ENCODE measurements at places on chromosomes 12 and 14. TPM values are rescaled to one million over a fixed set of nuclear protein-coding genes. Genes with fewer than 3 reads are reported as not detected.

GRCh38 chr12:50215033-50215432 lies 47.9 kb upstream of the CERS5 start:
- H3K27ac ChIP-seq = peak overlapping the region; percentile 74
- H3K36me3 ChIP-seq = no peaks in the 10 kb centered on the region
- no peak for DNase-seq
- peaks cover 47% of the 10 kb centered on the region for H3K4me1 ChIP-seq
- H3K4me3 ChIP-seq = peak overlapping the region; percentile 29

DNA sequence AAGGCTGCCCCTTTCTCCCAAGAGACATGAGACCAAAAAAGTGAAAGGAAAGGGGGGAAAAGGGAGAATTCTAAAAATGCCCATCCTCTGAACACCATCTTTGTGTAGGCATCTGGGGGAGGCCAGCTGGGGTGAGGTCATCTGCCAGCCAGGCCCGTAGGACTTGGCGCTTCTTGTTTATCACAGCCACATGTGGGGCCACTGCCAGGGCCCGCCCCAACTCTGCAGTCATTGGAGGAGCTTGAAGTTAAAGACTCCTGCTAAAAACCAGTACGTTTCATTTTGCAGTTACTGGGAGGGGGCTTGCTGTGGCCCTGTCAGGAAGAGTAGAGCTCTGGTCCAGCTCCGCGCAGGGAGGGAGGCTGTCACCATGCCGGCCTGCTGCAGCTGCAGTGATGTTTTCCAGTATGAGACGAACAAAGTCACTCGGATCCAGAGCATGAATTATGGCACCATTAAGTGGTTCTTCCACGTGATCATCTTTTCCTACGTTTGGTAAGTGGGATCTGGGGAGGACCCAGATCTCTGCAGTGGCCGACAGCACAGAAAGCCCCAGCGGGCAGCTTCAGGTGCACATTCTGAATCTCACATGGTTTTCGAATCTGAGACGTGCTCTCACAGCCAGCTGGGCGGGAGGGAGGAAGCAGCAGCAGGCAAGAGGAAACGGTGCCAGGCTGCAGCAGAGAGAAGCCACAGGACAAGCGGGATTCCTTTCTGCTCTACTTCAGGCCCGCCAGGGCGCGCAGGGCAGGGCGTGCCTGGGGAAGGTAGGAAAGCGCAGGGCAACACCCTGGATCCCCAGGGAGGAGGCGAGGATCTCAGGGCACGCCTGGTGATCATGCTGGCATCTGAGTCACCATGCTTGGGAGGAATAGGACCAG lies at the start of gene P2RX7:
P2RX7 (plus strand) TSS at position 276 of the 881 bp plus-strand sequence; CDS start at position 371, 95 bp downstream.
- H3K36me3 ChIP-seq = no peaks in the 10 kb centered on the region
- H3K27ac ChIP-seq = no peak within 1 kb of the TSS
- H3K4me1 ChIP-seq = no peaks in the 10 kb centered on the region
- no peak for DNase-seq
- peak within 1 kb of the TSS; percentile 34 for H3K4me3 ChIP-seq

GRCh38 chr12:93783832-93784231 lies 106.7 kb downstream of the CRADD start:
- no peaks in the 10 kb centered on the region for H3K36me3 ChIP-seq
- H3K27ac ChIP-seq = peak overlapping the region; percentile 93
- no peak overlapping the region for H3K4me3 ChIP-seq
- no peaks in the 10 kb centered on the region for H3K27me3 ChIP-seq
- no peak for DNase-seq

- no peaks in the 10 kb centered on the region for H3K36me3 ChIP-seq
- H3K4me3 ChIP-seq = no peak overlapping the region
- DNase-seq = no peak
- H3K27ac ChIP-seq = peak overlapping the region; percentile 79
- H3K4me1 ChIP-seq = peaks cover 26% of the 10 kb centered on the region
Observed at GRCh38 chr14:90512329-90512991, 115.6 kb downstream of the CALM1 start.

GRCh38 chr12:127271776-127272175 lies 995.2 kb upstream of the TMEM132C start:
- H3K27me3 ChIP-seq = no peaks in the 10 kb centered on the region
- no peak overlapping the region for H3K4me3 ChIP-seq
- no peak overlapping the region for H3K27ac ChIP-seq
- DNase-seq = no peak
- no peaks in the 10 kb centered on the region for H3K36me3 ChIP-seq

DNA sequence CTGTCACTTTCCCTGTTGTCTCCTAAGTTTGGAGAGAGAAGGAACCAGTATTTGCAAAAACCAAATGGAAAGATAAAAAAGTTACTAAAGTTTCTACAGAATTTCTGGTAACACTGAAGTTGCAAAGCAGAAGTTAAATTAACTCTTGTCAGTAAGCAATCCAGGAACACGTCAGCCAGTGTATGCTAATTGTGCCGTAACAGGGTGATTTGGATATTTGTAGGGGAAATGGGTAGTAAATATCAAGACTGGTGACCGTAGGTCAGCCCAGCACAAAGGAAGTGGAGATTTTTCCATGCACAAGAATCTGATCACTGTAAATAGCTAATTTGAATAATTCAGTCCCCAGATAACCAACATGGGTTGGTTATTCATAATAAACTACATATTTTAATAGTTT lies 2.3 kb downstream of the CDKN1B start:
- H3K4me3 ChIP-seq = peak overlapping the region; percentile 93
- no peak for DNase-seq
- peaks cover 11% of the 10 kb centered on the region for H3K36me3 ChIP-seq
- peaks cover 36% of the 10 kb centered on the region for H3K4me1 ChIP-seq
- no peaks in the 10 kb centered on the region for H3K27me3 ChIP-seq

DNA sequence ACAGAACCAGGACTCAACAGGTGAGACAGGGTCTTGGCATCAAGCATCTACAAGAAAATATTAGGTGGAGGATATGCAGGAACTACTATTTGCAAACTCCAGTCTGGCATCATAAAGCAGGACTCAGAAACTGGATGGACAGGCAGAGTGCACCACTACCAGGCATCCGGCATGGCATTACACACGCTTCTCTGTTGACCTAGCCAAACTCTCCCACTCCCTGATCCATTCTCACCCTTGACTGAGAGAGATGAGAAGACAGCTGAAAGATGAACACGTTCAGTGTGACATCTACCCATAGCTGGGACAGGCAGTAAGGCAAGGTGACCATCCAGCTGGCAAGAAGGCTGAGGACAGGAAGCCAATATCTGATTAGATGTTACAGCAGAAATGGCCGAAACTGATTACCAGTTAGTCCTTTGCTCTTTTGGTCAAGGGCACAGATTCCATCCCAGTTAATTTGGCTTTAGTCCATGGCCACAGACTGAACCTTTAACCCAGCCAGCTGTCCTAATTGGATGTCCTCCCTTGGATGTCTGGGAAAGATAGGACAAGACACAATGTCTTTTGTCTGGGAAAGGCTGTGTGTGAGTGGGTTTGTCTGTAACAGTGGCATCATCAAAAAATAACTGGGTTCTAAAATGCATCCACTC lies 71.6 kb downstream of the BBS10 start:
- no peaks in the 10 kb centered on the region for H3K4me1 ChIP-seq
- no peak overlapping the region for H3K27ac ChIP-seq
- no peak overlapping the region for H3K4me3 ChIP-seq
- DNase-seq = no peak
- H3K36me3 ChIP-seq = no peaks in the 10 kb centered on the region

- peak overlapping the region; percentile 92 for H3K27ac ChIP-seq
- H3K4me1 ChIP-seq = peaks cover 62% of the 10 kb centered on the region
- no peaks in the 10 kb centered on the region for H3K27me3 ChIP-seq
- H3K4me3 ChIP-seq = peak overlapping the region; percentile 3
Observed at GRCh38 chr12:116525418-116526001, 33.7 kb upstream of the MAP1LC3B2 start.

DNA sequence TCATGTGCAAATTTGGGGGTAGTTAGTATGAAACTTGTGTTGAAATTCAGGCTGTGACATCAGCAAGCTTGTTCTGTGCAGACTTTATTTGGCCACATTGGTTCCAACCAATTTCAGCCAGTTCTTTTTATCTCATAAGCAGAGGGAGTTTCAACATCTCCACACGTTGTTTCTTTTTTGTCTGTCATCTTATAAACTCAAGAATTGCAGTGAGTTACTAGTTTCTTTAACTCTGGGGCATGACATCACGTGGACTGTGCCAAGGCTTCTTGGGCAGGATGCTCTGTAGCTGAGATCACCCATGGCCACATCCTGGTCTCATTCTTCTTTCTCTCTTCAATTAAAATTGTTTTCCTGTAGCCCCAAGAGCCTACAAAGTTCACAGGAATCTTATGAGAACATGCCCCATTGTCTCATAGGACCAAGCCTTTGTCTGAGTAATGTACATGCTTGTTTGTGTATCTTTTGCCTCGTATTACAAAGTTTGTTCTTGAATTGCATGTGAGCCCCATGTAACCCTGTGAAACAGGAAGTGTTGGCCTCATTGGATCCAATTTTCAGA lies 982.0 kb upstream of the TMEM132C start:
- H3K36me3 ChIP-seq = no peaks in the 10 kb centered on the region
- H3K4me1 ChIP-seq = no peaks in the 10 kb centered on the region
- DNase-seq = no peak
- no peak overlapping the region for H3K27ac ChIP-seq

DNA sequence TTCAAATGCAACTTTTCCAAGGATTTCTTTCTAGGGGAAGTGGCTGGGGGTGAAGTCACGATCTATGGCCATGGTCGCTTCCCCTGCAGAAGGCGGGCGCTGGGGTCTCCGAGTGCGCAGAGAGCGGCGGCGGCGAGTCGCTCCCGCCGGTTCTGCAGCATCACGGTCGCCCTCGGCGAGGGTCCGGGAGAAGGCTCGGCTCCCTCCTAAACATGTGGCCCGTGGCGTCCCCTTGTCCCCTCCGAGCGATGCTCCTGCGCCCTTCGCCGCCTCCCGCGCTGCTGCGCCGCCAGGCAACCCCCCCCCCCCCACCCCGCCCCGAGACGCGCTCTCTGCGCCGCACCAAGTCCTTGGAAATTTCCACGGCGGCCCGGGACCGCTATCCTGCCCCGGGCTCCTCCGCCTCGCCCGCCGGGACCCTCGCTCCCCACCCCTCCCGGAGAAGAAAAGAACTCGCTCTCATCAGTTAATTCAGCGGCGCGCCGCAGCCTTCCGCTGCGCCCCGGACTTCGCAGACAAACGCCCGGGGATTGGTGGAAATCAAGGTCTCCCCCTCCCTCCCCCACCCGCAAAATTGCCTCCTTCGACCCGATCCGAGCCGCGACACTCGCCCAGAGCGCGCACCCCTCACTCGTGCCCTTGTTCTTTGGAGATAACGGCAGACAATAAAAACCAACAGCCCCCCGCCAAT lies at the start of gene ST8SIA1:
ST8SIA1 (minus strand) TSS at position 298 of the 691 bp plus-strand sequence. CDS start 475 bp downstream, outside the sequence.
- no peaks in the 10 kb centered on the region for H3K36me3 ChIP-seq
- no peak for DNase-seq
- H3K4me3 ChIP-seq = peak within 1 kb of the TSS; percentile 51
- no peak within 1 kb of the TSS for H3K27ac ChIP-seq

GRCh38 chr12:122100568-122100967 lies 22.0 kb downstream of the MLXIP start:
- DNase-seq = no peak
- peak overlapping the region; percentile 96 for H3K27ac ChIP-seq
- H3K36me3 ChIP-seq = no peaks in the 10 kb centered on the region
- no peaks in the 10 kb centered on the region for H3K27me3 ChIP-seq

DNA sequence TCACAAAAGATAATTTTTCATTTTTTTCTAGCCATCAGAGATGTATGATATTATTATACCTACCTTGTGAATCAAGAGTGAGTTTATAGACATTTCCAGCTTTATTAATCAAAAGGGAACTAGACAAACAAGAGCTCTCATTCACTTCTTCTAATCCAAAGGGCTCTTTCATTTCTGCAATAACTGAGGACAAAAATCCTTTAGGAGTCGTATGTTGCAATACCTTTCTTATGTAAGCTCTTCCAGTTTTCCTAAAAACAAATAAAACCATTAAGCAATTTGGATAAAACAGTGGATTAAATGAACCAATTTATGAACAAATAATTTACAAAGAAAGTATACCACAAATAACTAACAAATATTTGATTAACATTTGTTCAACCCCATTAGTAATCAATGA lies 107.1 kb downstream of the CATSPERB start:
- H3K36me3 ChIP-seq = no peaks in the 10 kb centered on the region
- no peak for DNase-seq
- no peak overlapping the region for H3K27ac ChIP-seq

- no peaks in the 10 kb centered on the region for H3K36me3 ChIP-seq
- H3K27me3 ChIP-seq = no peaks in the 10 kb centered on the region
- H3K4me1 ChIP-seq = peaks cover 3% of the 10 kb centered on the region
Observed at GRCh38 chr12:132354982-132355680, 25.7 kb upstream of the GALNT9 start.

- peak overlapping the region; percentile 80 for H3K4me3 ChIP-seq
- H3K36me3 ChIP-seq = peaks cover 19% of the 10 kb centered on the region
- H3K27me3 ChIP-seq = no peaks in the 10 kb centered on the region
- DNase-seq = no peak
- peaks cover 11% of the 10 kb centered on the region for H3K4me1 ChIP-seq
- peak overlapping the region; percentile 71 for H3K27ac ChIP-seq
Observed at GRCh38 chr14:60722357-60723115, 1.6 kb downstream of the SIX4 start.

DNA sequence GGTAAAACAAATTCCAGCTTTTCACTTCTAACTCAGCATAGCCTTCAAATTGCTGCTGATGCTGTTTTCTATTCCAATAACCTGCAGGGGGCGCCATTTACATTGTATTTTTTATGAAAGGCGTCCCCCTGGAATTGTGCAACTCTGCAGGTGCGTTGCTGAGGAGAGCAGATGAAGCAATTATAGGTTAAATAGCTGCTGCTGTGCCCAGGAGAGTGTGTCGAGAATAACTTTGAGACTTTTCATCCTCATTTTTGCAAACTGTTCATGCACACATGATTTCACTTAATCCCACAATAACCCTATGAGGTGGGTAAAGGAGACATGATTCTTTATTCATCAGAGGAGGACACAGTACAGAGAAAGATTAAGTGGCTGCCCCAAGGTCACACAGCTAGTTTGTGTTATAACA lies 75.7 kb downstream of the MYRFL start:
- H3K27ac ChIP-seq = no peak overlapping the region
- no peak for DNase-seq
- no peaks in the 10 kb centered on the region for H3K27me3 ChIP-seq

DNA sequence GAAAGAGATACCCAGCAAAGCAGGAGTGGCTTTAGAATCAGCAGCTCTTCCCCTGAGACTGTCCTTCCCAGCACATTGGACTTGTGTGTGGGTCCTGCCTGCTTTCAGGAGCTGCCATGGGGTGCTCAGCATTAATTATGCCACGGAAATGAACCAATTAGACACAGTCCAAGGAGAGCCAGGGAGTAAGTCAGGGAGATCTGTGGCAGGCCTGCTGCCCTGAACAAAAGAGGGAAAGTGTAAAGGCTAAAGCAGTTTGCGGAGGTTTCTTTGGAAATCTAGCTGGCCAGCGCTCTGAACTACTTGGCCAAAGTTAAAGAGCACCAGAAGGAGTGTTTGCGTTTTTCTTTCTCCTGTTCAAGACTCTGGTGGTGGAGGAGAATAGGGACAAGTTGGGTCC lies 65.7 kb upstream of the SRSF5 start:
- DNase-seq = no peak
- H3K27ac ChIP-seq = no peak overlapping the region
- H3K27me3 ChIP-seq = no peaks in the 10 kb centered on the region
- no peak overlapping the region for H3K4me3 ChIP-seq

The KRT3 gene
- not detected for total RNA-seq

The SERPINA3 gene
- 5.7 TPM for total RNA-seq

The PROX2 gene
- total RNA-seq = not detected

The BICDL1 gene
- total RNA-seq = 22.2 TPM

The SERPINA6 gene
- total RNA-seq = not detected

Measured in Panc1 (cell line).